ENCODE measurements at places on chromosomes 16 and 17.
A peak's percentile ranks its signal among the peaks of the same experiment; 100 is the strongest.

DNA sequence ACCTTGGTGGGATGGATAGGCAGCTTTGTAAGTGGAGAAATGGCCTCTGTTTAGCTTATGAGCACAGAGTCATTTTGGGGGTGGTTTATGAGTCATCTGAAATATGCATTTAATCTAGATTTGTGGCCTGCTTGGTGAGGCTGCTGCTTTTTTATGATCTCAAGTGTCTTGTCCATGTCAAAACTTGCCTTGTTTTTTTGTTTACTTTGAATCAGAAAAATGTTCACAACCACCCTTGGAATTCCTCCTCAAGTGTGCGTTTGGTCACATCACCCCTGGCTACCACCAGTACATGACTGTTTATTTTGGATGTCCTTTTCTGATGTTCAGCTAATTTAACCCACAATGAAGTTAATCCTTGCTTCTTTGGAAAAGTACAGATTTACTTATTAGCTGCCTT, 64.6 kb downstream of the FTO start:
- peak; percentile 74 for DNase-seq

DNA sequence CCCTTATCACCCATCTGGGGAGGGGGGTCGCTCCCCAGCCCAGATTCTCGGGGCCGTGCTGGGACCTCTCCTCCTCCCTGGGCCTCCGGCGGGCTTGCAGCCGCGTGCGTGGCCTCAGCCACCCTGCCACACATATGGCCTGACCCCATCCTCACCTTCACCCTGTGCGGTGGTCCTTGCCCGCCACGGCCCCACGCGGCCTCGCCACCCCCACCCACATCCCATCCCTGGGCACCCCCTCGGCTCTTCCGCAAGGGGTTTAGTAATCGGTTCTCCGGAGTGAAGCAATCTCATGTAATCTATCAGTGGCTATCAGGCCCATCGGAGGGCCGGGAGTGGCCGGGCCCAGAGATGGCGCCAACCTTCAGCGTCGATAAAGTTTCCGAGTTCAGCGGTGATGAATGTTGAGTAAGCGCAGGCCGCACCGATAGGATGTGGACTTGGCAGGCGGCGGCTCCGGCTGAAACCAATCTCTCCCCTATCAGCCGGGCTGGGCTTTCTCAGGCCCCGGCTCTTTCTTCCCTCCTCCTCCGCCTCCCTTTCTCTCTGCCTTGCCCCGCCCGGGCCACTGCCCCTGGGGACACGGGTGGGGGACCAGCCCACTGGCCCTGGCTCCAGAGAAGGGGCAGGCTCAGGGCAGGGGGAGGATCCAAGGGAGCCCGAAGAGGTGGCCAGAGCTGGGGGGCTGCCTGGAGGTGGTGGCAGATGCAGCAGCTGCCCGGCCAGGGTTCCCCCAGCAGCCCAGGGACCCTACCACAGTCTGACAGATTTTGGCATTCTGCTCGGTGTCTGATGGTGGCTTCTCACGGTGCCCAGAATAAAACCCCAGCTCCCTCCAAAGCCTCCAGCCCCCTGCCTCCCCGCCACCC, 20.8 kb downstream of the ZFPM1 start:
- no peak for DNase-seq

DNA sequence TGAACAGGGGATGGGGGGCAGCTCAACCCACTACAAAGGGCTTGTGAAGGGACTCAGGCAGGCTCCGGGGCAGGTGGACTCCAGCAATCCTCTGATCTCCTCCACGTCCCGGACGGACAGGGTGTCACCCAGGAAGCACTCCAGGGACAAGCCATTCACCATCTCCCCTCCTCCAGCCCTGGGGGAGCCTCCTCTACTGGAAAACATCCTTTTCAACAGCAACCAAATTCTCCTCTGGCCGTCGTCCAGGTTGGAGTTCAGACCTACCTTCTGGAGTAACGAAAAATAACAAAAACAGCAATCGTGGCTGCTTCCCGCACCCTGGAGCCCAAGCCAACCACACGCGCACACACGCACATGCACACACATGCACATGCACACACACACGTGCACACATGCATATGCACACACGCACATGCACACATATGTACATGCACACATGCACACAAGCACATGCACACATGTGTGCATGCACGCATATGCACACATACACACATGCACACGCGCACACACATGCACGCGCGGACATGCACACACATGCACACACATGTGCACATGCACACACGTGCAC, 8.9 kb upstream of the RBFOX3 start:
- DNase-seq: no peak

DNA sequence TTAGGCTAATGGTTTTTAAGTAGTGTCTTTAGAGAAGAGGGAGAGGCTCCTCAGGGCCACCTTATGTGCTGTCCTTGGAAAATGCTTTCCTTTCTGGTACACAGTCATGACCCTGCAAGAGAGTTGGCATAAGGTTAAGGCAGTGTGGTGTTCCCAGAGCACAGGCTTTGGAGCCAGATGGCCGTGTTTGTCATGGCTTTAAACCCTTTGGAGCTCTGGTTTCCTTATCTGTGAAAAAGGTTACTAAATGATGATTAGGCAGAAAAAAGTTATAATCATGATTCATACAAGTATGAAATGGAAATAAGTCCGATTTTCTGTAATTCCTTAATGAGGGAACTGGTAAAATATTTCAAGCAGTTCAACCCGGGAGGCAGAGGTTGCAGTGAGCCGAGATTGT, 13.2 kb downstream of the UTP4 start:
- DNase-seq: no peak

DNA sequence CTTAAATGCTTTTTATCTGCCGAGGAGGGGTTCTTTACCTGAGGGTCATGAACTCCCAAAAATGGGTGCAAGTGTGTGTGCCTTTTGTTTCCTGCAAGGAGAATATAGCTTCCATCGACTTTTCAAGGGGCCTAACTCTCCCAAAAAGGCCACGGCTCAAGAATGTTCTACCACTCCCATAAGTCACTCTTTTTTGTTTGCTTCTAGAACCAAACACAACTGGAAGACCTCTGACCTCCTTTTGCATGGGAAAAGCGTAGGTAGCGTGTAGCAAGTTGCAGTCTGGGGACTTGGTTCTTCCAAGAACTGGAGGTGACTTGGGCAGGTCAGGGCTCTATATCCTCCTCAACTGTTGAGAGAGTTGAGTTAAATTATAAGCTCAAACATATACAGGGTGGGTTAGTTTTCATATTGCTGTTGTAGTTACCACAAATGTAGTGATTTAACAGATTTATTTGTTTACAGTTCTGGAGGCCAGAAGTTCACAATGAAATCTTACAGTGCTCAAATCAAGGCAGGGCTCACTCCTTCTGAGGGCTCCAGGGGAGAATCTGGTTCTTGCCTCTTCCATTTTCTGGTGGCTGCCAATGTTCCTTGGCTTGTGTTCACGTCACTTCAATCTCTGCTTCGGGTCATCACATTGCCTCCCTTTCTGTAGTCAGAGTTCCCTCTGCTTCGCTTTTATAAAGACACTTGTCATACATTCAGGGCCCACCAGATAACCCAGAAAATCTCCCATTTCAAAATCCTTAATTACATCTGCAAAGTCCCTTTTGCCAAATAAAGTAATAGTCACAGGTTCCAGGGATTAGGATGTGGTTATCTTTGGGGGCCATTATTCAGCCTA, 1.4 kb downstream of the TMEM97 start:
- no peak for DNase-seq

DNA sequence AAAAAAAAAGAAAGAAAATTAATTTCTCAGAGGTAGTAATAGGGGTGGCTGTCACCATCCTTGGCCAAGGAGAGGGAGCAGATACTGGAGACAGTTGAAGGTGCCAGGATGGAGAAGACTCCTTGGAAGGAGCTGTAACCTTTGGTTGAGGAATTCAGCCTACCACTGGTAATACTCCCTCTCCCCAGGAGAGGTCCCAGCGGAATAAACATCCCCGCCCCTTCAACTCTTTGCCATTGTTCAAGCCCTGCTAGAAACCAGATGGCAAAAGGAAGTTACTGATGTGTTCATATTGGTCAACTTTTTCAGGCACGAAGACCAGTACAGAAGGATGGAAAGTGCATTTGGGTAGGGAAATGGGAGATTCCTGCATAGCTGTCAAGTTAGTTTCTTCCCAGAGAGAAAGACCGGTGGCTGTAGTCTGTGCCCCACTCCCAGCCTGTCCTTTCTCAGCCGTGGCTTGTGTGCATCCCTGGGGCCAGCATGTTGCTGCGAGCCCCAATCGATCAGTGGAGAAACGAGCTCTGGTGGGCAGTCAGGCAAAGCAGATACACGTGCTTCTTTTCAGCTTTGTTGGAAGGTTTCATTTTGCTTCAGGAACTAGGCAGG, 612.1 kb downstream of the MAF start:
- DNase-seq: no peak

DNA sequence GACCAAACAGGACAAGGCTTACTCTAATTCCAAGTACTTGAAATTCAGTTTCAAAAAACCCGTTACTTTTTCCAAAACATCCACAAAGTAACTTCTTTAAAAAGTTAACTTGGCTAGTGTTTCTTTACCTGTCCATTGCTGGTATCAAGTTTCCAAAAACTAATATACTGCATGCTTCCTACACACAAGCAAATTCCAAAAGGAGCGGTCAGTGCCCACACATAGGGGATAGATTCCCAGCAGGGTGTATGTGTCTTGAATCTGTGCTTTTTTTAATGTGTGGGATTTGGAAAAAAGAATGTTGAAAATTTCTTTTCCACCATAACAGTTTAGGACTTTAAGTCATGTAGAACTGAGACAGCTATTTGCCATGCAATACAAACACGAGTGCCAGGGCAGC, 367.8 kb upstream of the SOX9 start:
- DNase-seq: no peak

DNA sequence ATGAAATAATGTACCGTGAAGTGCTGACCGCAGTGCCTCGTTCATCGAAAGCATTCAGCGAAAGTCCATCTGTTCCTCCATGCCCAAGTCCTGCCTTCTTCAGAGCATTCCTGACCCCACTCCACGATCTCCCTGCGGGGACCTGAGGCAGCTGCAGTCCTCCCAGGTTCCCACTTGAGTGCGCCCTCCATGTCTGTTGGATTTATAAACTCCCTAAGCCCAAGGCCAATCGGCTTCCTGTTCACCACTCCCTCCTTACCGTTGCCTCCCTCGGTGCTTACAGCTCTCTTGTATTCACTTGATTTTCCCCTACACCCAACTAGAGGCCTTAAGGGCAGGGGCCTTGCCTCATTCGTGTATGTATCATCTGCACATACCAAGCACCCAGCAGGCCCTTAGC, 2.8 kb downstream of the RAD51D start:
- no peak for DNase-seq

- DNase-seq: no peak
These were observed 167.4 kb upstream of the CACNG5 start for GRCh38 chr17:66667491-66668030.

- no peak for DNase-seq
These were observed 19.8 kb upstream of the TANGO6 start for GRCh38 chr16:68823401-68824135.

- no peak for DNase-seq
These were observed 132.3 kb downstream of the PCTP start for GRCh38 chr17:55883149-55883548.

DNA sequence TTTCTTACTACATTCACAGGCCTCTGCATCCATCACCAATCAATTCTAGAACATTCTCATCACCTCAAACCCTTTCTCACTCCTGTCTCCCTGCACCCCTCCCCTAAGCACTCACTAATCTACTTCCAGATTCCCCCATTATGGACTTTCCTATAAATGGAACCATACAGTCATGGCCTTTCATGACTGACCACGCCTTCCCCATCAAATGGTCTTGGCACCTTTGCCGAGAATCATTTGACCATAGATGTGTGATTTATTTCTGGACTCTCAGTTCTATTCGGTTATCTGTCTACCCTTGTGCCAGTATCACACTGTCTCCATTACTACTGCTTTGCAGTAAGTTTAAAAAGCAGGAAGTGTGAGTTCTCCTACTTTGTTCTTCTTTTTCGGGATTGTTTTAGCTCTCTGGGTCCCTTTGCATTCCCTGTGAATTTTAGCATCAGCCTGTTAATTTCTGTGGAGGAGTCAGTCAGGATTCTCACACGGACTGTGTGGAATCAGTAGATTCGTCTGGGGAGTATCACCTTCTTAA, 27.5 kb downstream of the GTF3C1 start:
- DNase-seq: no peak

- DNase-seq: no peak
These were observed 36.9 kb downstream of the ZNF207 start for GRCh38 chr17:32386844-32387243.

- no peak for DNase-seq
These were observed 10.4 kb downstream of the GALK1 start for GRCh38 chr17:75754378-75755204.

- DNase-seq: no peak
These were observed 240.1 kb downstream of the FTO start for GRCh38 chr16:53944025-53944424.

DNA sequence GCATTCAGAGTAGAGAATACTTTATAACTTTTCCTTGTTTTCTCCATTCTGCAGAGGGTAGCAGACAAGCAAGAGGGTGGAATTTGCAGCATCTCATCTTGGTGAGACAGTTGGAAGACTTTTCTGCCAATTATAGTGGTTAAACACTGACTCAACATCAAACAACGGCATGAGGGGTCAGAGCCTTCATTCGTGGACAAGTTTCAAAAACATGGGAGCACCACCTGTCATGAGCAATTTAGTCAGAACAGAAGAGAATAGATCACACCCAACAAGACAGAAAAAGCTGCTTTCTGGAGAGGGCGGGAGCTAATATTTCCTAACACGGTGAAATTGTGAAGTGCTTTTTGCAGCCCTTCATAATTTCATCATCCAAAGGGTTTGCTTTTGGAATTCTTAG, 17.9 kb upstream of the ZNF652 start:
- DNase-seq: no peak

GRCh38 chr16:76175718-76176117, 101.5 kb upstream of the CNTNAP4 start:
- no peak for DNase-seq

GRCh38 chr16:78639775-78640174, 540.3 kb downstream of the WWOX start:
- DNase-seq: no peak

- DNase-seq: no peak
These were observed 511.0 kb upstream of the CDH5 start for GRCh38 chr16:65855171-65856145.

- DNase-seq: no peak
These were observed 13.7 kb downstream of the HOXB4 start for GRCh38 chr17:48564188-48565021.

DNA sequence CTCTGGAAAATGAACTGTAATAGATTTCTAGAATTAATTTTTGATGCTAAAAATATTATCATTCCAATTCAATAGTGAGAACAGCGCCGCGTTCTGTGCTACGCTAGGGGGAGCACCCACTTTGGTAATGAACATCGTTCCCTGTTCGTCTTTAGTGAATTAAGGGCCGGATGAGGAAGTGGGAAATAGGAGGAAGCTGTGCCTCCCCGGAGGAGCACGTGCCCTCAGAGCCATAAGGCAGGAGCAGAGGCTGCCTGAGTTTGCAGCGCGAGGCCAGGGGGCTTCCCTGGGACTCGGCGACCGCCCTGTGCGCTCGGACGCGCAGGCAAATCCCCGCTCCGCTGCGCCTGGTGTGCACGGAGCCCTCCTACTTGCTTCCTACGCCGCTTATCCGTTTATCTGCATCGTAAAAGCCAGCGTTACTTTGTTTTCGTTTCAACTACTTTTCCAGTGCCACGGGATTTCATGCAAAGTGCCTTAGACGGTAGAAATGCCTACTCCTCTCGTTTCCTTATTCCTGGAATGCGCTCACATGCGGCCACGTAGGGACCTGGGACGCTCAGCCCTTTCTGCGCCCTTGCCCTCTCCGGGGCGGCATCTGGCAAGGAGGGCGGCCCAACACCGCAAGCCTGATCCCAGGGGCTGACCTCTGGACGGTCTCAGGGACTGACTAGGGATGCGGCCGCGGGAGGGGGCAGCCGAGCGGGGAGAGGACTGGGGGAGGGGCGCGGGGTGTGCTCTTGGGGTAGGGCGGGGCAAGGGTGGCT, 76.4 kb downstream of the KCNJ12 start:
- no peak for DNase-seq
